CD4-positive, alpha-beta T cell treated with Interleukin-12 subunit alpha and Interleukin-12 subunit beta, for 1 hour (primary cell): ENCODE measurements at places on chromosomes 6 and 20.

GRCh38 chr20:3273371-3273770 is 34.4 kb upstream of the SLC4A11 start:
- no peak for DNase-seq

- DNase-seq: no peak
These were observed 222.4 kb downstream of the CD83 start for GRCh38 chr6:14339711-14340584.

DNA sequence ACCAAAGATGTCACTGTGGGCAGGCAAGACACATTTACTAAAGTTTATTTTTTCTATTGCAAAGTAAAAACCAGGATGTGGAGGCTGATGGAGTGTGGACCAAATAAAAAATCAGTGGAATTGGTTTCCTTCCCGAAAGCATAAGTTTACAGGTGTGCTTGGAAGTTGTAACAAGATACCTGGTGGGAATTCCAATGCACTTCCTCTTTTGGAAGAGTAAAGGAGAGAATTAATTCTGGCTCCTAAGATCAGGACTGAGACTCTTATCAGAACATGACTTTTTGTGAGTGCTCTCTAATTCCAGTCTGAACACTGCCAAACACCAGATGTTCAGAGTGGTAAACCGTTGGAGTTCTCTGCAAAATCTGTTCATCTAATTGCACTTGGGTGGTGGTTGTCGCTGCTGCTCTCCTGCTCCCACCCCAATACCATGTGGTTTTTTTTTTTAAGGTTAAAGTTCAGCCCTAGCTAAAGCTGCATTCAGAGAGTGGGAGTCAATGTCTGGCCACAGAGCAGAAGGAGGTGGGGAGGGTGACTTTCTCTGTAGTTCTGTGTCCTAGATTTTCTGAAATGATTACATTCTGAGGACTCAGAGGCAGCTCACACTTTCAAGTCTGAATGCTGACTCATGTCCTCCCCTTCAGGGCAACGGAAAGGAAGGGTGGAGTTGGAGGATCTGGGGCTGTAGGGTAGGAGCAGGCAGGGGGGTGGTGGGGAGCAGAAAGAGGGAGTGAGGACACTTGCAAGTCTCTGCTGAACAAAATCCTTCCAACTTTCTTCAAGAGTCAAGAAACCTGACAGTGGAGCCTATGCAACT is 275.8 kb upstream of the PRDM1 start:
- peak; percentile 32 for DNase-seq

- DNase-seq: no peak
These were observed 14.5 kb downstream of the OR2B2 start for GRCh38 chr6:27897580-27898206.

DNA sequence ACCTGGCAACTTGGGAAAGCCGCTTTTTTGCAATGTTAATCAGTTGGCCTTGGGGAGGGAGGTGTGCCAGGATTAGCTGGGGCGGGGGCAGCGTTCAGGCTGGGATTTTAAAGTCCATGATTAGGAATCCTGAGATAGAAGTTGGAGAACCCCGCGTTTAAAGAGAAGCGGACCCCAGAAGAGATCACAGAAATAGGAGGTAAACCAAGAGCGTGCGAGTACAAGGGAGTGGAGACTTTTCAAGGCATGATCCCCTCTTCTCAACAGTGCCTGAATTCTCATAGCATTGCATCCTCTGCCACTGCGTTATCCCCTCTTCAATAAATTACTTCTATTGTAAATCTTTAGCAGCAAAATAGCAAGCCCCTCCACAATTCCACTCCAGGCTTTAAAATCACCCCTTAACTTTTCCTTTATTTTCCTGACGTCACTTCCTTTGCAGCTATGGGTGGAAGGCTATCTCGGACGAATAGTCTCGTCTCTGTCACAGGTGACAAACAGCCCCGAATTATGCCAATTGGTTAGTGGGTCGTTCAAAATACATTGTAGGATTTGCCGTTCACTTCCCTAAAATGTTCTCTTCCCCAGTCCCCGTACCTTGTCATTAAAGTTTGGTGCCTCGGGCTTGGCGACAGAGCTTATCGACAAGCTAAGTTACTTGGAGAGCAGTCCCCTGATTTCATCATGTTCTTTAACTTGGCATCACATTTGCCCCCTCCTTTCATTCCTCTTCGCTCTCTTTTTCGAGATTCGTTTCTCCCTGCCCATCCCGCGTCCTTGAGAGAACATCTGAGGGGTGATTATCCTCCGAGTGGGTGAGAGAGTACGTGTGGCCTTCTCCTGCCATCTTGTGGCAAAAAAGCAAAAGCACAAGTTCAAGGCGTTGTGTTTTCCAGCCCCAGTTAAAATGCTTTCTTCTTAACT is 17.1 kb downstream of the OR2B2 start:
- DNase-seq: peak; percentile 83

- DNase-seq: no peak
These were observed 241.3 kb downstream of the KCNQ5 start for GRCh38 chr6:72863131-72863530.

DNA sequence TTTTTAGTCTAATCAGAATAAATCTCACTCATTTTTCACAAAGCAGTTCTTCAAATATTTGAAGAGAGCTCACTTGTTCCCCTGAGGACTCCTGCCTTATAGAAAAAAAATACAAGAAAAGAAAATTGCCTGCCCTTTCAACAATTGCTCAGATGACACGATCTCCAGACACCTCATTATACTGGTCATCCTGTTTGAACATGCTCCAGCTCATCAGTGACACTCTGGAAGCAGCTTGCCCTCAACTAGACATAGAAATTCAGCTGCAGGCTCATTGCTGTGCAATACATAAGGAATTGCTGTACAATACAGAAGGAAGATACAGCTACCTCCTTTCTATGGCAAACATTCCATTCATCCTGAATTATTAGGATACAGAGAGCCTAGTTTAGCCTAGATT is 73.1 kb downstream of the OPN5 start:
- no peak for DNase-seq

GRCh38 chr6:145009711-145010110 is 724.6 kb downstream of the UTRN start:
- DNase-seq: no peak

GRCh38 chr6:8652710-8653109 is 217.4 kb upstream of the SLC35B3 start:
- no peak for DNase-seq

GRCh38 chr6:98834060-98835031 is at the start of gene POU3F2:
Gene POU3F2, plus strand, starts transcription at chr6:98834574. Its CDS starts 300 bp downstream, at chr6:98834874.
- DNase-seq: peak; percentile 75

DNA sequence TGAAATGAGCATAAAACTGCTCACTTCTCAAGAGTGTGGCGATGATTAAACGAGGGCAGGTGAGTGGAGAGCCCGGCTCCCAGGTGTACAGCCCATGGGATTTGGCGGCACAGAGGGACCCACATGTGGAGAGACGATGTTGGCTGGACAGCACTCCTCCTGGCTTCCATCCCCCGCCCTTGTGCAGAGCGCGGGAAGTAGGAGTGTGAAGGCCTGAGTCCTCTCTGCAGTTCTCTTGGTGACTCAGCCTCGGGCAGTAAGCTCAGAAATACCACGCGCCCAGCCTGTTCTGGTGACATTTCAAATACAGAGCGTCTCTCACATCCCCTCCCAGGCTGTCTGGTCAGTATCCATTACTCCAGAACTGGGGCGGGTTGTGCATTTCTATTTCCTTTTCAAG is 94.2 kb upstream of the SRSF6 start:
- DNase-seq: no peak

DNA sequence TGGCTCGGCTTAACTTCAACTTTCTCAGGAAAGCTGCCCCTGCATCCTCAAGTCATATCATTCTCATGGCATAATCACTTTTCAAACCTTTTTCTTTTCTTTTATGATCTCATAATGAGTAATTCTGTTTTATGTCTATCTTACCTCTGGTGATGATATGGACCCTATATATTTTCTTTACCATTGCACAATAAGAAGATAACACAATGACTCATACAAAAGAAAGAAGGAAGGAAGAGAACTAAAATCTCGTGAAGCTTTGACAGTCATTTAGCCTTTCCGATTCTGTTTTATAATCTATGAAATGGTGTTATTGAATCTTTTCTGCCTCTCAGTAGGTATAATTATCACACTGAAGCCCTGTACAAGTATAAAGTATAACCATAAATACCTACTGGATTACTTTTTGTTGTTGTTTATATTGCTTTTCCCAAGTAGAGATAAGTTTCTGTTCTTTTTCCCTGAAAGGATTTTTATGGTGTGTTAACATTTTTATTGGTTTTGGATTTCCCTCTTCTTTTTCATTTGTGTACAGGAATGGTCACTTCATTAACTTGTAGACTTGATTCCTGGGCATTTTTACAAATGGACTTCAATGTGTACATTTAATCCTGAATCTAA is 300.9 kb downstream of the LAMA2 start:
- DNase-seq: no peak
